ENCODE measurements at places on chromosomes 5 and 9.

DNA sequence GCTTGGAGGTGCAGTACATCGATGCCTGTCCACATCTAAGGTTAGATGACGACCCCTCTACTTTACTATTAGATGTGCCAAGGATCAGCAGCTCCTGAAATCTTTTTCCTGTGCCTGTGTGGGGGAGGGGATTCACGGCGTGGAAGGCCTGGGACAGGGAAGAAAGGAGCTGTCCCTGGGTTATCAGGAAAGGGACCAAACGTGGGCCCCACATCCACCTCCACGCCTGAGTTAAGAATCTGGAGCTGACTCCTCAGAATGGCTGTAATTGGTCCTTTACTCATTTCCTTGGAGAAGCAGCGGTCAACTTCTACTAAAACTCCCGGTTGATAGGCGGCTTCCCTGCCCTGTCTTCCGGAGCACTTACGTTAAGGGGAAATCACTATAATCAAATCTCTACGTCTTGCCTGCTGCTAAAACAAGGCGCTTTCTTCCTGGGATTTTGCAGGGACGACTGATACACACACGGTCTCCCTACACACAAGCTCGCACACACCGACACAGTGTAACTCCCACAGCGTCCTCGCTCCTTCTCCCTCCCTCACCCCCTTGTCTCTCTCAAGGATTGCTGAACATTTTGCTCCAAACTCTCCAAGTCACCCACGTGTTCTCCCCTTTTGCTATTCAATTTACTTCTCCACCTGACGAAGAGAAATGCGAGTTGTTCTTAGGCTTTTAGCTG lies 1.4 kb downstream of the PDE4D start:
- no peak for DNase-seq

DNA sequence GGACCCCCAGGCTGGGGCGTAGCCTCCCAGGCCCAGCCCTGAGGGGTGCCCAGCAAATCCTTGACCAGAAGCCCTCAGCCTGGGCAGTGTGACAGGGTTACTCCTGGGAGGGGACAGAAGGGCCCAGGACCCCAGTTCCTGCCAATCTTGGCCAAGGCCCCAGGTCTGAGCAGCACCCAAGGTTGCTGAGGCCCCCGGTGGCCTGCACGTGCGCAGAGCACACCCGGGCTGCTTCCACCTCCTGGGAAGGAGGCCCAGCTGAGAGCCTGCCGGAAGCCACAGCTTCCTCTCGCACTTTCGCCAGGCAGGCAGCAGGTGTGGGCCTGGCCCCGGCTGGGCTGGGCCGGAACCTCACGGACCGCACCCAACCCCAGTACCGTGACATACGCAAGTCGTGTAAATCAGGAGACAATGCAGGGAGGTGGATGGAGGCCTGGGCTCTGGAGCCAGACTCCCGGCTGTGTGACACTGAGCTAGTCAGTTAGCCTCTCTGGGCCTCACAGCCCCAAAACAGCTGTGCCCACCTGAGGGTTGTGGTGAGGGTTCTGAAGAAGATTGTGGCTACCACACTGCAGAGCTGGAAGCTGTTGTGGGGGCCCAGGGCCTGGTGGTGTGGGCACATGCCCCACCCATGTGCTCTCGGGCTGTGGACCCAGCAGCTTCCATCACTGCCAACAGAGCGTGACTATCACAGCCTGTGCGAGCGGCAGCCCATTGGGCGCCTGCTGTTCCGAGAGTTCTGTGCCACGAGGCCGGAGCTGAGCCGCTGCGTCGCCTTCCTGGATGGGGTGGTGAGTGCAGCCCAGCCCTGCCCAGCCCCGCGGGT lies 5.1 kb downstream of the GRK6 start:
- DNase-seq = peak; percentile 65

- DNase-seq = no peak
These were observed 21.7 kb upstream of the HOMER1 start for GRCh38 chr5:79535477-79536192.

DNA sequence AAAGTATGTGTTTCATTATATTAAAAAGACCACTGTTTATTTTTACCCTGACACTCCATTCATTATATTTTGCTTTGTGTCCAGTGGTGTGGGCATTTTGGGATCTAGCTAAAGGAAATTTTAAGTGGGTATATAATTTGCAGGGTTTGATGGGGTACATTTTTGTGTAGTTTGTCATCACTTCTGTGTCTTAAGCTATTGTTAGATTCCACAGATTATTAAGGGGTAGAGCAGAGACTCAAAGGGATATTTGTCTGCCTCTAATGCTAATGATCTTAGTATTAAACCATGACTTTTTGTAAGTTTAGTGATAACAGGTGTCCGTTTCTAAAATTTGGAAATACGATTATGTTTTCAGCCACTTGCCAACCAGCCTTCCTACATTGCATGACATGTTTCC lies 731.6 kb downstream of the BRINP1 start:
- DNase-seq = no peak

DNA sequence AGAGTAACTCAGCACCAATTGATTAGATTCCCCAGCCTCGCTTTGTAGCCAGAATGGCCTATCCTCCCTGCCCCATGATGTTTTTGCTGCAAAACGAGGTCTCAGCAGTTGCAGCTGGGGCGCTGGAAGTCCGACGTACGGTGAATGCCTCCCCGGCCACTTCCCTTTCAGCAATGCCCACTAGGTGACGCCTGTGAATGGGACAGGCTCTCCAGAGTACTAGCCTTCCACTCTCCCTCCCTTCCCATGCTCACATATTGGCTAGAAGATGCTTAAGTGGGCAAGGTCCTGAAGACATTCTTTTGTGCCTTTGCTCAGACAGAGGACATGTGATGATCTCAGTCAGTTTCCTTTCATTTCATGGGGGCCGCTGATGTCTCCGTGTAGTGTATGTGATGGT lies 50.8 kb downstream of the DMRT2 start:
- DNase-seq = no peak

- DNase-seq = no peak
These were observed at the start of gene GABBR2 for GRCh38 chr9:98708933-98709911. Gene GABBR2, minus strand, starts transcription at chr9:98708935. Its CDS starts 198 bp downstream, at chr9:98708737.

DNA sequence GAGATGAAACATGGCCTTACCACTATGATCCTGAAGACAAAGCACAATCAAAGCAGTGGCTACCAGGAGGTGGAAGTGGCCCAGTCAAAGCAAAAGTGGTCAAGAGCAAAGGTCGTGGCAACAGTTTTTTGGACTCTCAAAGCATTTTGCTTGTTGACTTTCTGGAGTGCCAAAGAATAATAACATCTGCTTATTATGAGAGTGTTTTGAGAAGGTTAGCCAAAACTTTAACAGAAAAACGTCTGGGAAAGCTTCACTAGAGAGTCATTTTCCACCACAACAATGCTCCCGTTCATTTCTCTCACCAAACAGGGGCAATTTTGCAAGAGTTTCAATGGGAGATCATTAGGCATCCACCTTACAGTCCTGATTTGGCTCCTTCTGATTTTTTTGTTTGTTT lies 33.6 kb upstream of the MAMDC2 start:
- no peak for DNase-seq

- DNase-seq = peak; percentile 38
These were observed 2.7 kb downstream of the LARP1 start for GRCh38 chr5:154757814-154758406.

- DNase-seq = no peak
These were observed 37.1 kb downstream of the DNAJB5 start for GRCh38 chr9:35026671-35027070.

GRCh38 chr5:78701795-78702410 lies 53.3 kb upstream of the LHFPL2 start:
- no peak for DNase-seq

GRCh38 chr5:107542831-107543231 lies 127.9 kb downstream of the EFNA5 start:
- no peak for DNase-seq

DNA sequence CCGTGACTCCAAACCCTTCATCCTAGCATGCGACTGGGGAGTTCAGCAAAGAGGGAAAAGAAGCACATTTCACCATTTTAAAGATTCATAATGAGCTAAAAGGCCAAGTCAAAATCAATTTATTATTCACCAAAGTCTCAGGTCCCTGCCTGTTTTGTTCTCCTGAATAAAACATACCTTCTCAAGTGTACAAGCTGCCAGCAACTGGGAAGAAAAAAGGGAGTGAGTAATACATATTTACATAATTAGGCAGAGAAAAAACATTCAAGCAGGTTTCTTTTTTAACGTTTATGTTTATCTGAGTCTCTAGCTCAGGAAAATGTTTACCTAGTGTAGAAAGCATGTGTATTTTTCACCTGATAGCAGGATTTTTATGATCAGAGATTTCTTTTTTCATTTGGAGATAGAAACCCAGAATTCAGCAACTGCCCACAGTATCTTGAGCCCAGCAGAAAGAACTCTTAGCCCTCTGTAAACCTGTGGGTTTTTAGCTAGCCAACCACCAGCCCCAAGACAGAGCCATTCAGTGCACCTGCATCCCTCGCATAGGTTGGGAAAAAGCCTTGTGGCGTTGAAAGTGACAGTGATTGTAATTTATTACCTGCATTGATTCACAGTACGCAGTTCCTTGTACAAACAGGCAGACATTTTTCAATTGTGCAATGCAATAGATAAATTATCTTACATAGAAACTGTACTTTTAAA lies 117.9 kb upstream of the GRIA1 start:
- no peak for DNase-seq

DNA sequence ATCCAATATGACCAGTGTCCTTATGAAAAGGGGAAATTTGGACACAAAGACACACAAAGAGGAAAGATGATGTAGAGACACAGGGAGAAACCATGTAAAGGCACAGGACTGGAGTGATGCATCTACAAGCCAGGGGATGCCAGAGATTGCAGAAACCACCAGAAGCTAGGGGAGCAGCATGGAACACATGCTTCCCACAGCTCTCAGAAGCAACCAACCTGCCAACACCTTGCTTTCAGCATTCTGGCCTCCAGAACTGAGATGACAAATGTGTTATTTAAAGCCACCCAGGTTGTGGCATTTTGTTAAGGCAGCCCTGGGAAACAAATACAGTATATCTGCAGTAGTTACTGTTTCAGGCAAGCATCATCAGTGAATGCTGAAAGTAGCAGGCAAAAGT lies 23.2 kb downstream of the DAP start:
- no peak for DNase-seq

GRCh38 chr9:70054521-70054920 lies 10.9 kb downstream of the MAMDC2 start:
- no peak for DNase-seq

GRCh38 chr9:99808454-99808853 lies 13.2 kb upstream of the NR4A3 start:
- DNase-seq = no peak

DNA sequence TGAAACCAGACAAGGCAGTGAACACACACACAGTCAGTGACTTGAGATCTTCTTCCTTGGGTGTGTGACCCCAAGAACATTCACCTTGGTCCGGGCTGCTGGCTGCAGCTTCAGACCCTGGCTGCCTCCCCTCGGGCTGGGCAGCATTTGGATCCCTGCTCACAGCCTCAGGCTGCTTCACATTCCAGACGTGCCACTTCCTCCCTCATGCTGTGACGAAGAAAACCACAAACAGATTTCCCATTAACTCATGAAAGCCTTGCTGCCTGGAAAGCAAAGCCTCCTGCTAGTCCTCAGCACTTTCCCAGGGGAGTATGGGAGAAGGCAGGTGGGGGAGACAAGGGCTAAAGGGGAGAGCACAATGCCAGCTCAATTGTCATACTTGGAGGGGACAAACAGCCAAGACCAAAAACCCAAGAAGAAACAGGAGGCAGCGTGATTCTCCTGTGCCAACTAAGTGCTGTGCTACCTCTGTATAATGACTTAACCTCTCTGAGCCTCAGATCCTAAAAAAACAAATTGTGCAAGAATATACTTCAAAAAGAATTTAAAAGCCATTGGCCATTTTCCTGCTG lies 594.6 kb upstream of the BRINP1 start:
- DNase-seq = no peak

- DNase-seq = no peak
These were observed 88.9 kb downstream of the CYFIP2 start for GRCh38 chr5:157354800-157355199.

GRCh38 chr9:89926691-89927220 lies 321.9 kb downstream of the GADD45G start:
- DNase-seq = no peak

- DNase-seq = no peak
These were observed 53.3 kb upstream of the RNU6ATAC start for GRCh38 chr9:134217431-134218210.

- DNase-seq = no peak
These were observed 166.5 kb upstream of the IL12B start for GRCh38 chr5:159496773-159497172.

- no peak for DNase-seq
These were observed 551.8 kb upstream of the TYRP1 start for GRCh38 chr9:12141422-12141821.

- no peak for DNase-seq
These were observed 89.9 kb upstream of the FSD1L start for GRCh38 chr9:105357937-105358336.

- DNase-seq = peak; percentile 62
These were observed 2.1 kb downstream of the MXD3 start for GRCh38 chr5:177309351-177310191.

DNA sequence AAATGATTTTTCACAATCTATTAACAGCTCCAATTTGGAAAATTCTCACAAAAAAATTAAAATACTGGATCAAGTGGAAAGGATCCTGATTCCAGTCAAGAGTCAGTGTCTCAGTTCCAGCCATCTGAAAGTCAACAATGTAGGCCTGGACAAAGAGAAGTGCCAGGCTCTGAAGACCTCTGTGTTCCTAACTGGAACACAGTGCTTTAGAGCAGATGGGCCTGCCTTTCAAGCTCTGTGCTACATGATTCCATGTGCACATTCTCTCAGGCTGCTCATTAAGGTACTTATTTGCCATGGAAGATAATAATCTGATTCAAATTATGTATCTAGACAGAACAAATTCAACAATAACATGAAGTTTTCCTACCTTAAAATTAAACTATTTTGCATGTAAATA lies 30.2 kb upstream of the ALDH1A1 start:
- DNase-seq = no peak

DNA sequence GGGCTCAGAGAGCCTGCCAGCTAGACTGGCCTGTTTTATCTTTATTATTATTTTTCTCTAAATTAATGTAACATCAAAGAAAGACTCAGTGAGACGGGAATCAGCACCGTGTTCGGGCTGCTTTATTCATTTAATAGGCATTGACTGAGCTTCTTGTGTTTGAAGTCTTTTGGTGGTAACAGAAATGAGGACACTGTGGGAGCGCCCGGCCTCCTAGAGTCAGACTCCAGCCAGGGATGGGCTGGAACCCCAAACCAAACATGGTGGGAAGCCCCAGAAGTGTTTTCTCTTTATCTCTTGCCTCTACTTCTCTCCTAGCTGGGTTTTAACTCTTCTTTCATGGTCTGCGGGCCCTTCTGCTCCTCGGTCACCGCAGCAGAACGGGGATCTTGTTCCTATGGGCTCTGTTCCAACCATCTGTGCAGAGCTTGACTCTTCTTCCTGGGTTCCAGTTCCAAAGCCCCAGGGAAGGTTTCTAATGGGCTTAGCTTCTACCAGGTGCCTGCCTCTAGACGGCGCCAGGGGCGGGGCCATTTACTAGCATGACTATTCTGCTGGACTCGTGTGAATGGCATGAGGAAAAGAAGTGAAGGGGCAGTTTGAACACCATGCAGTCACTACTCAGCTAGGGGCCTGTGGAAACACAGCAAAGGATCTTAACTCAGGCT lies 123.8 kb downstream of the FGF18 start:
- DNase-seq = no peak

GRCh38 chr9:88237991-88238571 lies 99.8 kb upstream of the SPATA31C2 start:
- DNase-seq = peak; percentile 15

- no peak for DNase-seq
These were observed 92.9 kb upstream of the GRHPR start for GRCh38 chr9:37329576-37329975.
